ENCODE measurements at places on chromosomes 7 and 10.

DNA sequence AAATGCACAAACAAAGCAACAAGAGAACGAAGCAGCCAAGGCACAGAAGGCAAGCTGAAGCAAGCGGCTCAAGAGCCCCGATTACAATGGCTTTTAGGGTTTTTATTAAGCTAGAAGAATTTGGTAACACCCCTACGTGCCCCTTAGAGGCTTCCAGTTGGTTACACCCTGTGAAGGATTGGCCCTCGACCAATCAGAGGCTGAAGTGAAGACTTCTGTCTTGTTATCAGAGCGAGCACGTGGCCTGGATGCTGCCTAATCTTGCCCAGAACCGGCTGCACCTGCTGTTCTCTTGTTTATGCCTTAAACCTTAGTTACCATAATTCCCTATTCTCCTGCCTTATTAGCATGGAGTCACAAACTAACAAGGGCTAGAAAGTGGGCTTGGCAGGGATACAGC is 21.4 kb downstream of the KCNK18 start:
- DNase-seq: no peak

GRCh38 chr7:17109020-17109419 is 189.4 kb upstream of the AHR start:
- no peak for DNase-seq

GRCh38 chr10:44998146-44998631 is 2.5 kb upstream of the ZNF22 start:
- no peak for DNase-seq

GRCh38 chr7:138477081-138477578 is 17.1 kb downstream of the TRIM24 start:
- DNase-seq: no peak

DNA sequence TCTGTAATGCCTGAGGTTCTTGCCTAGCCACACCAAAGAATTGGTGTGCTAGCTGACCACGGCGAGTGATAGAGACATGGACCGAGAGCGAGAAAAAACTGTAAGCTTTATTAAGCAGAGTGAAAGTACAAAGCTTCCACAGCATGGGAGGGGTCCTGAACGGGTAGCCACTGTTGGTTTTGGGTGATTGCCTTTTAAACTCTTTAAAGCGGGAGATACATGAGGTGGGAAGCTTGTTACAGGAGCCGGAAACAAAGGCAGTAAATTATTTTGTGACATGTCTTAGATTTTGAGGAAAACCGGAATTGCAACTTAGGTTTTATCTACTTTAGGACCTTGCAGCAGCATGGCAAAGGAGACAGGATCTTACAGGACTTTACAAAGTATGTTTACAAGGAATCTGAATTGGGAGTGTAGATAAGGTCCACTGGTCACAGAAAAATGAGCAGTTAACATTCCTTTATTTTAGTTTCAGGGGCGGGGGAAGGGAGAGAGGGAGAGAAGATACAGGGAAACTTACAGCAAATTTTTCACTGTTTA is 252.7 kb upstream of the MBL2 start:
- DNase-seq: no peak

- no peak for DNase-seq
Observed at GRCh38 chr7:31958226-31958625, 112.0 kb downstream of the PDE1C start.

DNA sequence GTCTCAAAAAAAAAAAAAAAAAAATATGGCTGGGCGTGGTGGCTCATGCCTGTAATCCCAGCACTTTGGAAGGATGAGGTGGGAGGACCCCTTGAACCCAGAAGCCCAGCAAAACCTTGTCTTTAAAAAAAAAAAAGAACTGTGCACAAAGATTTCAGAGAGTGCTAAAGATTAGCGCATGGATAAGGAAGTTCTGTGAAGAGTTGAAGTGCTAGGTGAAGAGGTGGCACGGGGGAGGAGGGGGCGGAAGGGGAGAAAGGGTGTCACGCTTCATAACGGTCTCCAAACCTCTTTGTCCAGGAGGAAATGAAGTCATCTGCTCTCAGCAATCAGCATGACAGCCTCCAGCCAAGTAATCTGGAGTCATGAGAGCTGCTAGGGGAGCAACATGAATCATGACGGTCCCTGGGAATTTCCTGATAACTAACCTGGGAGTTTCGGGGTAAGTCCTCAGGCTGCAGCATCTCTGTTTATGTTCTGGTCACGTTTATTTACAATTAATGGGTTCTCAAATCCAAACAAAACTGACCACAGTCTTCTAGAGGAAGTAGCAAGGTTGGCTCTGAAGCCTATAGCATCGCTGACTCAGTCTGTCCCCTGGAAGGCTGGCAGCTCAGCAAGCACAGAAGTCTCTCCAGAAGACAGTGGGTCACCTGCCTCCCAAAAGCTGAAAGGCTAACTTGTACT is 1.9 kb upstream of the PLAU start:
- DNase-seq: no peak

DNA sequence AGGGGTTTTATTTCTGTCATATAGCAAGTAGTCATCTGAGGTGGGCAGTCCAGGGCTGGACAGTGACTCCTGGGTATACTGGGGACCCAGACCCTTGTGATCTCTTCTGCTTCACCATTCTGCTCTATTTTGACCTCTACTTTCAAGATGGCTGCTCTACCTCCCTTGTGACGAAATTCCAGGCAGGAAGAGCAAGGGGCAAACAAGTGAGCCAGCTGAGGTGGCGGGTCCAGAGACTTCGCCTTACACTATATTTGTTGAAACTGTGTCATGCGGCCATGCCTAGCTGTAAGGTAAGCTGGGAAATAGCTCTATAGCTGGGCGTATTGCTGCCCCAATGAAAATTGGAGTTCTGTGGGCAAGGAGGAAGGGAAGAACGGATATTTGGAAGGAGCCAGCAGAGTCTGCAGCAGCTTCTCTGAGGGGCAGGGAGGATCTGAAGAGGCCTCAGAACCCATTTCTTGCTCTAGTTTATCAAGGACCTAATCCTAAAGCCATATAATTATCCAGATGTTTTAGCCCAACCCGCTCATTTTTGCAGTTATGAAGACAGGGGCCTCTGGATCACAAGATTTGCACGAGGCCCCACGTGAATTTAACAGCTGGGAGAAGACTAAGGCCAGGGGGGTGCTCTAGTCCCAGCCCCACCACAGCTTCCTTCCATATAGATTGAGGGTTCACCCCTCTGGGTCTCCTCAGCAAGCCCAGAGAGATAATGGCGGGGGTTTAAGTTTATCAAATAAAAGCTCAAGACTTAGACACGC is 7.7 kb upstream of the CPA1 start:
- no peak for DNase-seq

DNA sequence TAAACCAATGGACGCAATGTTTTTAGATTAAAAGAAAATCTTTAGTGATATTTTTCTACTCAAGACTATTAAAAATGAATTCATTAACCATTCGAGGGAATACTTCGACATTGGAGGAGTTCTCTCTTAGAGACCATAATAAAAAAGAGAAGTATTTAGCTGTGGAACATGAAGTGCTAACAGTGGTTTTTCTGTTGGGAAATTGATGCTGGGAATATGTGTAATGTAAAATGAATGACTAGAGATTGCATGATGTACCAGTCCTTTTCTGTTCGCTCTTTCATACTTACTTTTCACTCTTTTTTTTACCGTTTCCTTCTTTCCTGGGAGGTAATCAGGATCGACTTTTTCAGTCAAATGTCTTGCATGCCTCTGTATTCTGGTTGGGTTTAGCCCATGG is 41.3 kb downstream of the ST7 start:
- DNase-seq: no peak

DNA sequence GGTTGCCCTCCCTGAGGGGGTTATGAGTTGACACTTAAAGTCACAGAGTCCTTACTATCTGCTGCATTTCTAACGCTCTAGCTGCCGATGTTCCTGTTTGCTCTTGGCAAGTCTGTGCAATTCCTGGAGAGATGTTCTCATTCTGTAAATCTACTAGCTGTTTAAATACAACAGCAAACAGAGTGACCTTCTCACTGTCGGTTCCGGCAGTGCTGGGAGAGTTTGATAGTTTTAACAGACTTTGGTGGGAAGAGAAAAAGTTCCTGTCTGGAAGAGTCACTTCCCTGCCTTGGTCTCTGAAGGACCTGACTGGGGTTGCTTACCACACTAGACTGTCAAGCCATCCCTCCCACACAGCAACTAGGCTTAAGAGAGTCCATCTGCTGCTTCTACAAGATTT is 63.3 kb upstream of the ELMO1 start:
- no peak for DNase-seq

DNA sequence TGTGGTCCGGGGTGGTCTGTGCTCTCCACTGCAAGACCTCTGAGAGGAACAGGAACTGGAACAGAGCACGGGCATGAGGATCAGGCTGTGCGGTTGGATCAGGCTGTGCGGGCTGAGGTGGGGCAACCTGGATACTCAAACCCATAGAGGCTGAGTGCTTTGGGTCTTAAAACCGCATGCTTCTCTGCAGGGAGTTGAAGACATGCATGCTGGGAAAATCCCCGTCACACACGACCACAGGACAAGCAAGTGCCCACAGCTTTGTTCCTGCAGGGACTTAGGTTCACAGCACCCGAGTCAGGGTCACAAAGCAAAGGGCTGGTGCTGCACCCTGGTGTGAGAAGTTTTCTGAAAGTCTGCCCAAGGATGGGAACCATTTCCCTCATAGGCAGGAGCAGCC is 221.2 kb downstream of the ZMYND11 start:
- no peak for DNase-seq

DNA sequence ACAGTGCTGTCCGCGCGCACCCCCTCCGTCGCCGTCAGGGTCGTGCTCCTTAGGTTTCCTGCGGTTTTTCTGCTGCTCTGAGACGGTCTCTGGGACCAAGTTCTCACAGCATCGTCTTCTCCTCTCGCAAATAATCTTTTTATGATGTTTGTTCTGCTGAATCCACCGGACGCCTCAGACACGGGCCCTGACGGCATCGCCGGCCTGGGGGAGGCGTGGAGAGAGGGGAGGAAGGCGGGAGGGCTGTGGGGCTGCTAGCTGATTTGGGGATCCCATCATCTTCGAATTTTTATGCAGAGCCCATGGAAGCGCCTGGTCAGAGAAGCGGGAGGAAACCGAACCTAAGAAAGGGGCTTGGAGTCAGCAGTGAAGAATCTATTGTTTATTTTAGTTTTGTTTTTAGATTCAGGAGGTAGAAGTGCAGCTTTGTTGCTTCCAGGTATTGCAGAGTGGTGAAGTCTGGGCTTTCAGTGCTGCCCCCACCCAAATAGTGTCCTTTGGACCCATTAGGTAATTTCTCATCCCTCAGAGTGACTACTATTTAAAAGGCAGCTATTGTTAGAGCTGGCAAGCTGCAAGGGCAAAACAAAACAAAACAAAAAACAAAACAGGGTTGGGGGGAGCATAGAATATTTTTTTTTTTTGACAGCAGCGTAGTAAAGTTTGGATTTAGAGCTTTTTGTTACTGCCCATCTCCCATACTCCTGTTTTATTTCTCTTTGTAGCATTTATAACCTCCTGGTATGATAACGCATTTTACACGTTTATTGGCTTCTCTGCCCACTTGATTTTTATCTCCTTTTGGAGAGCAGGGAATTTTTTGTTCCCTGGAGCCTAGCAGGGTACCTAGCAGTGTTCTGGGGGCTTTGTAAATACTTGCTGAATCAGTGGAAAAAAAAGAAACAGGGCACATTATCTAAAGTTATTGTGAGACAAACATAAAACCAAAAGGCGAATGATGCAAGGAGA is 92.6 kb downstream of the SPAG6 start:
- DNase-seq: no peak

- peak; percentile 78 for DNase-seq
Observed at GRCh38 chr7:5296611-5297226, 14.0 kb downstream of the SLC29A4 start.

- DNase-seq: no peak
Observed at GRCh38 chr7:12431886-12432556, 28.4 kb upstream of the VWDE start.

DNA sequence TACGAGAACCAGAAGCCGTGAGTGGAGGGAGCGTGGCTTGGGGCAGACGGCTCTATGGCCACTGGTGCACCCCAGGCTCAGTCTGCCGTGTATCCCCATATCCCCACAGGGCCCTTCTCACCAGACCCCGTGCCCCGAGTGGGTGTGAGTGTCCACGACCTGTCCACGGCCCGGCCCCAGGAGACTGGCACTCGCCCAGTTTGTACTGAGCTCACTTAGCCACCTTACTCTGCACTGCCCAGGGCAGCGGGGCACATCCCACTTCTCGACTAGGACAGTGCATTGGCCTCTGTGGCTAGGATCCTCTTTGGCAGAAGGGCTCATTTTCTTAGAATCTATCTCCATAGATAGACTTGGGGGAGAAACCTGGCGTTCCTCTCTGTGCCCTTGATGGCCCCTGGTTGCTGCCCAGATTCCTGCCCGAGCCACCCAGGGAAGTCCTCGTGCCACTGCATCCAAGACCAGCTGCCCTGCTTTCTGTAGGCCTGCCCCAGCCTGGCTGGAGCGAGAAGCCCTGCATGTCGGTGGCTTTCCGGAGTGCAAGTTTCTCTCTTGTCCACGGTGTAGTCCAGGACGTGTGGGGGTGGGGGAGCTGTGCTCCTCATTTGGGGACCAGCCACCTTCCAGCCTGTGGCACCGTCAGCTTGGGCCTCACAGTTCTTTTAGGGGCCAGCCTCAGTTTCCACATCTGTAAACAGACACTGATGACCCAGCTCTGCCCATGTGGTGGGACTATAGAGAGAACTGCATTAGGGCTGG is 11.9 kb downstream of the TMEM120A start:
- no peak for DNase-seq

DNA sequence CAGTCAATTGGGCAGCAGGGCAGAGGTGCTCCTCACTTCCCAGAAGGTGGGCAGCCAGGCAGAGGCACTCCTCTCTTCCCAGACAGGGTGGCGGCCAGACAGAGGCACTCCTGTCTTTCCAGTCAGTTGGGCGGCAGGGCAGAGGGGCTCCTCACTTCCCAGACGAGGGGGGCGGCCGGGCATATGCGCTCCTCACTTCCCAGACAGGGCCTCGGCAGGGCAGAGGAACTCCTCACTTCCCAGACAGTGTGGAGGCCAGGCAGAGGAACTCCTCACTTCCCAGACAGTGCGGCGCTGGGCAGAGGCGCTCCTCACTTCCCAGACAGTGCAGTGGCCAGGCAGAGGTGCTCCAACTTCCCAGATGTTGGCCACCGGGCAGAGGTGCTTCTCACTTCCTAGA is 33.4 kb upstream of the SEC61G start:
- DNase-seq: no peak

DNA sequence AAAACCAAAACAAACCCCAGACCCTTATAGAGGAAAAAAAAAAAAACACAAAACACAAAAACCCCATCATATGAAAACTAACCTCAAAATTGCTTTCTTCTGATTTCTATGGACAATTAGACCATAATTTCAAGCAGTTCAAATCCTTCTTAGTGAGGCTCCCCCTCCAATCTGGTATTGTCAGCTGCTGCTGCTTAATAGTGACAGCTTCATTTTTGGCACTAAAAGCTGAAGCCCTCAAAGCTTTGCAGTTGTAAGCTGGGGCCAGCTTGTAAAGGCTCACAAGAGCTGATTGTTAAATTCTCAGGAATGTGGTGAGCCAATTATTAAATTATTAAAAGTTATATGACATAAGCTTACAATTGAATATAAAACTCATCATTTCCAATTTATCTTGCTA is 21.9 kb downstream of the ATXN7L1 start:
- DNase-seq: no peak

- no peak for DNase-seq
Observed at GRCh38 chr7:132708470-132708869, 132.2 kb upstream of the PLXNA4 start.

- DNase-seq: no peak
Observed at GRCh38 chr7:87885018-87885417, 8.7 kb downstream of the DBF4 start.

Measured in activated naive CD8-positive, alpha-beta T cell treated with anti-CD3 and anti-CD28 coated beads, Interleukin-2, amount 10 ng/mL, durations not matched to agents 7 days and 5 days (primary cell).